ENCODE measurements at places on chromosomes 5 and 9. TPM values are rescaled to one million over a fixed set of nuclear protein-coding genes. Genes with fewer than 3 reads are reported as not detected.

The COL27A1 gene
- 17.5 TPM for total RNA-seq

DNA sequence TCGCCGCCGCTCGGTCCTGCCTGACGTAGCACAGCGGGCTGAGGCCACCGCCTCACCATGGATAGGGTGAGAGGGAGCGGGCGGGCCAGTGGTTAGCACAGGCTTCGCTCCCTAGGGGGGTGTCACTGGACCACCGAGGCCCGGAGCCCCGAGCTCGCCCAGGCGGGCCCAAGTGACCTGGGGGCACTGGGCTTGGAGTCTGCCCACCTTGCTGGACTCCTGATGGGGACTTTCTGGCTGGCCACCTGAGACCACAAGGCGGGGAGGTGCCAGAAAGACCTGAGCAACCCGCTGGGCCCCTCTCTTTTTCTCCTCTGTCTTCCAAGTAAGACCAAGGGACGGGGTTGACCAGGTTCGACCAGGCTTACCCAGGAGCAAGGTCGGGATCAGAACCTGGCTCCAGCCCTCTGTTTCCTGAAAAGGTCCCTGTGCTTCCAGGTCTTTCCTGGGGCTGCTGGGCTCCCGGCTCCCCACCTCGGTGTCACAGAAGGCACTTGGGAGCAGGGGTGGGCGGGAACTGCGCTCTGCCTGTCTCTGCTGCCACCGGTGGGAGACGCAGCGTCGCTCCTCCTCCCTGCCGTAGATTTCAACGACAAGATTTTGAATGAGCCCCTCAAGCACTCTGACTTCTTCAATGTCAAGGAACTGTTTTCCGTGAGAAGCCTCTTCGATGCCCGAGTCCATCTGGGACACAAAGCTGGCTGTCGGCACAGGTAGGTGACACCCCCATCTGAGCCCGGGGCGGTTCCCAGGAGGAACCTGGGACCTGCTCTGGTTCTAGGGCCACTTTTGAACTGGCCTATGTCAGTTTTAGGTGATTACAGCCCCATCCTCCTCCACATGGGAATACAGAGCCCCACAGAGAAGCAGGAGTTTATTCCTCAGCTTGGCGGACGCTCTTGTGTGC is 1.0 kb downstream of the MRPS2 start:
- DNase-seq, result peak; percentile 55

DNA sequence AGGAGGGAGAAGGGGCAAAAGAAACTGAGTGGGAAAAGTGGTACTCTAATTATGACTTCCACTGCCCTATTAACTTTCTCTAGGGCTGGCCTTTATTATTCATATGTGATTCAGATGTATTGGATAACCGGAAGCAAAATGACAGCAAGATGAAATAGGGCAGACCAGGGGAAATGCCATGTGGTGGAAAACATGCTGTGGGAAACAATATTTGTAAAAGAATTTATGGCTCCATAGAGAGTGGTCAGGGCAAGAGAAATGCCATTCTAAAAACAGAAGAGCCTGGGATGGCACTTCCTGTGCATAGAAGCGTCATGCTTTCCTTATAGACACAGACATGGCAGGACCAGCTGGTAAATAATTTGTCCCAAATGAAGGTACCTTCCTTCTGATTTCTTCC is 67.7 kb downstream of the MEGF10 start:
- DNase-seq, result no peak

GRCh38 chr5:2797981-2798380 is 46.5 kb upstream of the IRX2 start:
- no peak for DNase-seq
